ENCODE measurements at places on chromosomes 12 and 14.

- DNase-seq, result no peak
Measured at GRCh38 chr14:43001731-43002130, 1395.1 kb downstream of the LRFN5 start.

- DNase-seq, result no peak
Measured at GRCh38 chr12:5222729-5223128, 179.1 kb downstream of the KCNA5 start.

- no peak for DNase-seq
Measured at GRCh38 chr12:86744547-86745212, 488.5 kb upstream of the MGAT4C start.

- DNase-seq, result no peak
Measured at GRCh38 chr12:61863811-61864210, 396.4 kb upstream of the USP15 start.

DNA sequence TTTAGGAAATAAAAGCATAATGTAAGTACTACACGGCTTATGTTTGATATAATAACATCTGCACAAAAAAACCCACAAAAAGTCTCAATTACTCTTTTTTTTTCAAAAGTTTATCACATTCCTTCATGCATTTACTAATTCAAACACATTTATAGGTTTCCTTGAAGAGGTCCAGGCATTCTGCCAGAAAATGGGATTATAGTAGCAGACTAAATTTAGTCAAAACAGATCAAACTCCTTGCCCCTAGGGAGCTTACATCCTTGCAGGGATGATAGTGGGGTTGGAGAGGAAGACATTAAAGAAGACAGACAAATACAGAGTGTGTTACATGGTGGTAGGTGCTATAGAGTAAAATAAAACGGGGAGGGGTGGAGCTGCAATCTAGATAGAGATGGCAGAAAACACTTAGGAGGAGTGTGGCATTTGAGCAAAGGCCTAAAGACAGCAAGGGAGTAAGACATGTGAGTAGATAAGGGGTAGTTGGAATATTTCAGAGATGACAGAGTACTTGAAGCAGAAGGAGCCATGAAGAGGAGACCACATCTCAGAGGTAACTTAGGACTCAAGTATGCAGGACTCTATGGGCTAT lies 266.9 kb downstream of the PPFIA2 start:
- DNase-seq, result no peak

DNA sequence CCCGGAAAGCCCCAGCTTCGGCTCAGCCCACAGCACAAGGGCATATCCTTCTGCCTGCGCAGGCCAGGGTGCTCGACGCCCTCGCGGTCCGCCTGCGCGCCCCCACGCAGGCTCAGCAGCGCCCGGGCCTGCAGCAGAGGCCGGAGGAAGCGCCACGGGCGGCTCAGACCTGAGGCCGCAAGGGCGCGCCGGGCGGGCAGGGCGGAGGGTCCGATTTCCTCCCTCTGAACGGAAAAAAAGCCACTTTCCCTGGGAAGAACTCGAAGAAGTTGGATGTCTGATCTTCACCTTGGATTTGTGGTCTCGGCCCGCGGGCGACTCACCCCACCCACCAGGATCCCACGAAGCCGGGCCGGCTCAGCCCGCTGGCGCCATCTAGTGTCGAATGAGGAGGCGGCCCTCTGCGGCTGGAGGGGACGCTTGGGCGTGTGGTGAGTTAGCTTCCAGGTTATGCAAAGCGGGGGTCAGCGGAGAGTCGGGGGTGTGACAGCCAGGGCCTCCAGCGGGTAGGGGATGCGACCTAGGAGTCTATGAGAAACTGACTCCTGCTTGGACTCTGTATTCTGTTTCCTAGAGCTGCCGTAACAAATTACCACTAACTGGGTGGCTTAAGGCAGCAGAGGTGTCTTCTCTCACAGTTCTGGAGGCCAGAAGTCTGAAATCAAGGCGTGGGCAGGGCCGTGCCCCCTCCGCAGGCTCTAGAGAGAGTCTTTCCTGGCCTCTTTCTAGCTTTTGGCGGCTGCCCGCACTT lies 40.0 kb upstream of the SRSF5 start:
- peak; percentile 80 for DNase-seq

GRCh38 chr12:80498059-80498728 lies 54.2 kb downstream of the PTPRQ start:
- DNase-seq, result no peak
